ENCODE measurements at places on chromosomes 2 and 18.

- peak; percentile 60 for DNase-seq
Observed at GRCh38 chr2:175057078-175057685, 52.0 kb upstream of the CHN1 start.

GRCh38 chr2:128684523-128684922 is 365.9 kb upstream of the HS6ST1 start:
- DNase-seq = no peak

GRCh38 chr2:226608451-226608850 is 191.2 kb downstream of the IRS1 start:
- DNase-seq = no peak

DNA sequence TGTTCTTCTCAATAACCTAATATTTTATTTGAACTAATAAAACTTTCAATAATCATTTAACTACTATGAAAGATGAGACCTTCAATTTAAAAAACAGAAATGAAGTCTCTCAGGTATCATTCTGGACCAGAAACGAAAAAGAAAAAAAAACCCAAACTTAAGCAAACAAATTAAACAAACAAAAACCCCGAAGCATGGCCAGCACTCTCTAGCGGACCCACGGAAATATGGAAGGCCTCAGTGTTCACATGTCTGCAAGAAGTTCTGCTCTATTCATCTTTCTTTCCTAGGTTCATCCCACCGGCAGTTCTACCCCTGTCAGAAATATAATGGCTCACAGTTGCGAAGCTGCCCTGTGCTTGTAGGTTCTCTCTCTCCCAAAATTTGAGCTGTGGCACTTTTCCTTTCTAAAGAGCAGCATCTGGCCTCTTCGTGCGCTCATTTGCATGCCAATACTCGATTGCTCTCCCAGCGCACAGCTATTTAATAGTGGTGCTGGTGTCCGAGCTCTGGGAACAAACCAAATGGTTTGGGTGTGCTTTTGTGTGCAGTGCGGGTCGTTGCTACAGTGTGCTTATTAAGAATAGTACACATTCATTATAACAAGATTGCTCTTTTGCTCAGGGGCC is 129.0 kb upstream of the ZEB2 start:
- no peak for DNase-seq

DNA sequence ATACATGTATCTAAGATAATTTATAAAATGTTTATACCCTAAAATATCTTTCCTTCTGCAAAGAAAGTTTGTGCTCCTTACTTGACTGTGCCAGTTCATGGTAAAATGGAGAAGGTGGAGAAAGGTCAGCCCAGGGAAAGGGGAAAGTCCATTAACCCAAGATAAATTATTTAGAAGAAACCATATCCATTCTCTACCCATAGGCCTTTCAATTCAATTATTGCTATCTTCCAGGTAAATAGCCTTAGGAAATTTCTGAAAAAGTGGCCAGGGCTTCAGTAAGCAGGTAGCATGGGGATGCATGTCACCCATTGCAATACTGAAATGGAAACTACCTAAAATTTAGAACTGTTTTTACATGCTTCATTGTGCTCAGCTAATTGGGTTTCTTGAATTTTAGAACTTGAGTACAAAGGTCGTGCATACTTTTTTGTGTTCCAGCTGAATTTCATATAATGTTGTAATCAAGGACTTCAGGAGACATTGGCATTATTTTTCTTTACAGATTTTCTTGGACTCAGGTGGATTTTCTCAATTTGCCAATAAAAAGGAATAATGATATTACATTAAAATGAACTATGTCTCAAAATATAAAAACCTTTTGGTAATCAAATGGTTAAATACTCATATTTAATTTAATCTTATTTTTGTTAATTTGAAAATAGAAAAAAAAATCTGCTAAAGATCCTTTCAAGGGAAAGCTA is 124.9 kb downstream of the CSRNP3 start:
- no peak for DNase-seq

GRCh38 chr18:57437766-57438671 is 2.8 kb downstream of the ONECUT2 start:
- no peak for DNase-seq

- no peak for DNase-seq
Observed at GRCh38 chr2:232901736-232902578, 31.9 kb downstream of the SNORC start.

DNA sequence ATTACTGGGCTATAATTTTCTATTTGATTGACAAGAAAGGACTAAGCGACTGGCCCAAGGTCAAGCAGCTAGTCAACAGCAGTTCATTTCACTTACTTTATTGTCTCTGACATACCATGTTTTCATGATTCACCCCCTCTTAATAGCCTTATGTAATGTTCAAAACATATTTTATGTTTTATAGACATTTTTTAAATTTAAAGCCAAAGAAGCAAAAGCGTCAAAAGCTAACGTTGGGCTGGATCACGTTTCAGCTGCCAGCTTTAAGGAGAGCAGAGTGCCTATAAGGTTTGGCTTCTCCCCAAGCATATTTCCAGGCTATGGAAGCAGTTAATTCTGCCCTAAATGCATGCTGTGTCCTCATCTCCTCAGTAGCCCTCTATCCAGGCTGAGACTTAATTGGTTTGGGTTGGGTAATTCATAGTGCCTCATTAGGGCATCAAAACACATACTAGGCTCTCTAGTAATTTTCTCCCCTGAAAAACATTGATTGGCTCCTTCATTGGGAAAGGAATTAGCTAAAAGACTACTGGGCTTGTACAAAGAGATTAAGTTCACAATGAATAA is 94.8 kb upstream of the CREB1 start:
- DNase-seq = no peak

DNA sequence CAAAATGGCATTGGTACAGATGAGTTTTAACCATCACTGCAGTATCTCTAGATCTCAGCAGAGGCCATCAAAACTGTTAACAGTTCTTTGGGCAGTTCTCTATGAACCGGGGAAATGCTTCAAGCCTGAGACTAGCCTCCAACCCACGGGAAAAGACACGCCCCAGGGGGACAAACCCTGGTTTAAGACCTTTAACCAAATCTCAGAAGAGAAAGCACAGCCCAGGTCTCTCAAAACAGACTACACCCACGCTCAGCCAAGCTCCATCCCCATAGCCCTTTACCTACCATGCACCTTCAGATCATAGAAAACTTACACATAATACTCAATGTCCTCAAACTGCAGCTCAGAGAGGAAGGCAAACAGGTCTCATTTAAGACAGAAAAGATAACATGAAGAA is 78.3 kb downstream of the TMEM163 start:
- no peak for DNase-seq

- no peak for DNase-seq
Observed at GRCh38 chr18:57078614-57079013, 68.3 kb upstream of the BOD1L2 start.

GRCh38 chr2:160394153-160394552 is 99.5 kb downstream of the RBMS1 start:
- DNase-seq = no peak

- DNase-seq = no peak
Observed at GRCh38 chr2:240960971-240961876, 37.2 kb upstream of the SNED1 start.

GRCh38 chr2:227884511-227884947 is 13.1 kb downstream of the DAW1 start:
- peak; percentile 68 for DNase-seq

DNA sequence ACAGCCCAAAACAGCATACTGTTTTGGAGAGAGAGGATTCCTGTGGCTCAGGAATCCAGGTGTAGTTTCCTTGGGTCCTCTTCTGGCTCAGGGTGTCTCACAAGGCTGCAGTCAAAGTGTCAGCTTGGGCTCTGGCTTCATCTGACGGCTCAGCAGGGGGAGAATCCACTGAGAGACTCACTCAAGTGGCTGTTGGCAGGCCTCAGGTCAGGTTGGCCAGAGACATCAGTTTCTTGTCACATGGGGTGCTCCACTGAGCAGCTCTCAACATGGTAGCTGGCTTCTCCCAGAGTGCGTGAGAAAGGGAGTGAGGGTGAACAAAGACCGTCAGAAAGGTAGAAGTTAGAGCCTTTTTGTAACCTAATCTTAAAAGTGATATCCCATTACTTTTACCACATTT is 168.4 kb downstream of the SOCS6 start:
- DNase-seq = no peak

DNA sequence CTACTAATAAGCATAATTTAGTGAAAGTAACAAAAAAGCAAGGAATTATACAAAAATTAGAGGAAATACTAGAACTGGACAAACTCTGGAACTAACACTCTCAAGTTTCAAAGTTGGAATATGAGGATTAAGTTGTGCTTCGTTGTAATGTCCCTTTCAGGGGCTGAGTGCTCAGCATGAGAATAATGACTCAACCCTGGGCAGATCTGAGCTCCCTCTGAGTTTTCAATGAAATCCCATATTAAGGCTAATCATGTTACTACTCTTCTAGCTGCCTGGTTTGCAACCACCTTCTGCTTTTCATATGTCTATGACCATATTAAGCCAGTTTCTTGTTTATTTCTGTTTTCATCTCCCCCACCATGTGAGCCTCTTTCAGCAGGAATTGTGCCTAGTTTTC is 274.9 kb upstream of the LRRTM4 start:
- DNase-seq = no peak

DNA sequence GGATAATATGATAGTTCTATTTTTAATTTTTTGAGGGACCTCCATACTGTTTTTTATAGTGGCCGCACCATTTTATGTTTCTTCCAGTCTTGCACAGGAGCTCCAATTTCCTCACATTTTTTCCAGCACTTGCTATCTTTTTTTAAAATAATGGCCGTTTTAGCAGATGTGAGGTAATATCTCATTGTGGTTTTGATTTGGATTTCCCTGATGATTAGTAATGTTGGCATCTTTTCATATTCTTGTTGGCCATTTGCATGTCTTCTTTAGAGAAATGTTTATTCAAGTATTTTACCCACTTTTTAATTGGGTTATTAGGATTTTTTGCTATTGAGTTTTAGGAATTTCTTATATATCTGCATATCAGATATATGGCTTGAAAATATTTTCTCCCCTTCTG is 29.9 kb upstream of the NAPG start:
- DNase-seq = no peak

Measured in iPS DF 19.7 (cell line).